Activated CD4-positive, alpha-beta T cell treated with anti-CD3 and anti-CD28 coated beads, Interleukin-2, Interleukin-6, amounts not matched to agents 100 ng/mL and 50 ng/mL, durations not matched to agents 16 hours and 8 hours (primary cell): ENCODE measurements at places on chromosomes 6 and 20.
A peak's percentile ranks its signal among the peaks of the same experiment; 100 is the strongest.

- no peak for DNase-seq
Measured at GRCh38 chr20:23754731-23755130, 4.0 kb upstream of the CST1 start.

GRCh38 chr6:156767603-156768467, 9.3 kb upstream of the ARID1B start:
- no peak for DNase-seq

DNA sequence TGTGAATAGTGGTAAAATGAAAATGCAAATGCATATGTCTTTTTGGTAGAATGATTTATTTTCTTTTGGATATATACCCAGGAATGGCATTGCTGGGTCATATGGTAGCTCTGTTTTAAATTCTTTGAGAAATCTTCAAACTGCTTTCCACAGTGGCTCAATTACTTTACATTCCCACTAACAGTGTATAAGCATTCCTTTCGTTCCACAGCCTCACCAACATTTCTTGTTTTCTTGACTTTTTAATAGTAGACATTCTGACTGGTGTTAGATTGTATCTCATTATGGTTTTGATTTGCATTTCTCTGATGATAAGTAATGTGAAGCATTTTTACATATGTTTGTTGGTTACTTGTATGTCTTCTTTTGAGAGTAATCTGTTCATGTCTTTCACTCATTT, 144.0 kb downstream of the SIM1 start:
- DNase-seq = no peak

DNA sequence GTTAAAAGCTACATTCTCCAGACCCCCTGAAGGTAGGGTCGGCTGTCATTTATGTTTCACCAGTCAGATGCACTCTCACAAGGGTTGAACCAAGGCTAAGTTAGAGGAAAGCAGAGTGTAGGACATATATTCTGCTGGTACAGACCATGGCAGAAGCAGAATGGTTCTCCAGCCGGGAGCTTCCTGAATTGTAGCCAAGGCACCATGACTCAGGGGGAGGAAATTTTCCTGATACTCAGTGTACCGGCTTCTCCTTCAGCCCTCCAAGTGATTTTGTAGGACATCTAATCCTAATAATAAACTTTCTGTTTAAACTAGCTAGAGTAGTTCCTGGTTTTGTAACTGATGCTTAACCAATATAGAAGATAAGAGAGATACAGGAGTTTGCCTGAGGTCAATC, 14.2 kb upstream of the SLPI start:
- no peak for DNase-seq

DNA sequence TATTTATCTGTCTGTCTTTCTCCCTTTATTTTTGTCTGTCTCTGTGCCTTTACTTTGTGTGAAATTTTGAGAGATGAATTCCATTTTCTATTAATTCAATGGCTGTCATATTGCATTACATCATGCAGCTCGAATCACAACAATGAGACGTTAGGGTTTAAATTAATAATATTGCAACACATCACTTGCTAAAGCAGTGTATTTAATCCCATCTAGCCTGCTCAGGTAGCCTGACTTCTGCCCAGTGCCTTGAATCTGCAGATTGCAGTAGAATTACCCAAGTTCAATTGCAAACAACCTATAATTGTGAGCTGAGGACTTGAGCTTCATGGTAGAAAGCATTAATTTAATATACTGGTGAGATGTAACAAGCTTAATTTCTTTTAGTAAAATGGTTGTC, 235.7 kb upstream of the TSHZ2 start:
- DNase-seq = no peak

DNA sequence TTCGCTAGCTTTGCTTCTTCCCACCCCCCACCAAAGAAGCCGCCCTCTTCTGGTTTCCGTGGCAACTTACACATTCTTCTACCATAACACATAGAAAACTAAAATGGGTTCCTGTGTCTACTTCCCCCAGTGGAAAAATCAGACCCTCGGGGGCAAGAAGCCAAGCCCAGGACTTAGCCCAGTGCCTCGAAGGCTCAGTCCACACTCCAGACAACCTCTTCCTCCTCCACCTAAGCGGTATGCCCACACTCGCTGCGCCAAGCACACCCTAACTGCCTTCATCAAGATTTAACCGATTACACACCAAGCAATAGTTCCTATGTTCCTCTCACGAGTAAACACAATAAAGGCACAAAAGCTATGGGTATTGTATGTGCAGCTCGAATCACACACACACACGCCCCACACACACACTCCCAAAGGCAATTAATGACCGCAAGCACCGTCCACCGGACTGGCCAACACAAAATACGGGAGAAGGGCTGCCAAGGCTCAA, 537 bp downstream of the PPIL4 start:
- peak; percentile 67 for DNase-seq

DNA sequence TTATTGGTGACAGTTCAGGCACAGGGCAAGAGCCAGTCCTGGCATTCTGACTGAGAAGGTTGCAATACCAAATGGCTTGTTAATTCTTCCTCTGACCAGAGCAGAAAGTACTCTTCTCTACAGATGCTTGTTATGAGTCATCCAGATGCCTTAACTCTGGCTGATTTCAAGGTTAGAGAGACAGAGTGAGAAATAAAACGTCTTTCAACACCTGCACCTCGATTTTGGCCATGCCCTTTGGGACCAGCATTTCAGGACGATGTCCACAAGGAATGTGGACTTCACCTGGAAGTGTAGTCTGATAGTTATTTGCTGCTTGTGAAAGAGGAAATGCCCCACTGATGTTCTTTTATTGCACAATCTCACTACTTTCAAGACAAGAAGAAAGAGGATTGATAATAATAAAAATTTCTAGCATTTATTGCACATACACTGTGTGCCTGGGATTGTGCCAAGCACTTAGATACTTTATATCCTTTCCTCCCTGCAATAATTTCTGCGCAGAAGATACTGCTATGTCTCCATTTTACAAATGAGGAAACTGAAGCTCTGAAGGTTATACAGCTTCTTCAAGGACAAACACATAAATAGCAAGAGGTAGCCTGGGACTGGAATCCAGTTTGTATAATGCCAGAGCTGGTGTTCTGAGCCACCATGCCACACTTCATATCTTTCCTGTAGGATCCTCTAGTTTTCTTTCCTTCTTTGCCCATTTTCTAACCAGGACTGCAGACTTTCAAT, 33.5 kb upstream of the MCM3 start:
- DNase-seq = peak; percentile 66

DNA sequence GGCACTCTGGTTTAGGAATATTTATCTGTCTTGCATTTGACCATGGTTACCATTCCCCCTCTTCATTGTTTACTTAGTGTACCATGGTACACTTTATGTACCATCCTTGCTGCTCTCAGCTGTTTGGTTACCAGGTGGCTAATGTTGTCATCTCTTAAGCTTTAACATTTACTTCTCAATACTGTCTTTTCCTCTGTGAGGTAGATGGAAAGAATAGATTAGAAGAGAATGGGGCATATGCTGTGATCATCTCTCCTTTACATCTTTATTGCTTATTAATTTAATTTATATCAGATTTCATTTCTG, 109.2 kb downstream of the NCOA3 start:
- DNase-seq = no peak

GRCh38 chr6:156870924-156871539, 93.9 kb downstream of the ARID1B start:
- no peak for DNase-seq

- peak; percentile 43 for DNase-seq
Measured at GRCh38 chr6:154995254-154996015, at the start of gene TIAM2. TIAM2 (plus strand) TSS chr6:154995315; CDS start chr6:155129224, 133,909 bp downstream.

- no peak for DNase-seq
Measured at GRCh38 chr6:72809746-72810379, 188.0 kb downstream of the KCNQ5 start.

DNA sequence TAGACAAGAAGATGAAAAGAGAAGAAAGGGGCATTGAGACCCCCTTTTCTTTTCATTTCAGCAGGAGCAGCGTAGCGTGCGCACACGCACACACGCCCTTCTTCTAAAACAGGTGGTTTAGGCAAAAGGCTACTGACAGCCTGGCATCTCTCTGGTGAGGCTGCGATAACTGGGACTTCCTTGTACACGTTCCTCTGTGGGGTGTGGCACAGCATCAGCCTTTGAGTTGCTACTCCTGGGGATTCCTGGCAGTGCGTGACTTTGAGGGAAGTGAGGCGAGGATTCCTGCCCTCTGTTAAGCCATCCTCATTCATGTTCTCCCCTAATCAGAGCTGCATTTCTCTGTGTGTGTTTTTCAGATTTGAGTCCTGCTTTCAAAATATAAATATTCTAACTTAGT, 94.7 kb downstream of the TMEM170B start:
- DNase-seq = no peak

DNA sequence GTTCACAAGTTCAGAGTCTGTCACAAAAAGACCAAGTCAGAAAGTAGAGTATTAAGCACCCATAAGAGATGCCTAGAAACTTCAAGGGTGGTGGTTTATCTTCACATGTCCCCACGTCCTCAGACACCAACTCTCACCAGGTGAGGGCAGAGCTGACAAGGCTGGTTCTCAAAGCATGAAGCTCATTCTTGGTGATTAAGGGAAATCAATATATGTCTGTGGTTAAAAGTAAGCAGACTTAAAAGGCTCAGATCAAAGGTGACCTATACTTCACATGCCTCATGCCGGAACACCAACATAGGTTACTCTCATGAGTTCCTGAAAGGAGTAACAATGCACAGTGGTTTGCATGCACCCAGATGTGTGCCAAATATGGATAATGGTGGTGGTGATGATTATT, 27.0 kb downstream of the IL17A start:
- peak; percentile 51 for DNase-seq

GRCh38 chr6:169865346-169866139, 114.1 kb downstream of the ERMARD start:
- no peak for DNase-seq

GRCh38 chr6:15627821-15628220, 35.0 kb downstream of the DTNBP1 start:
- DNase-seq = no peak

- DNase-seq = no peak
Measured at GRCh38 chr20:24283186-24283585, 186.2 kb upstream of the SYNDIG1 start.

DNA sequence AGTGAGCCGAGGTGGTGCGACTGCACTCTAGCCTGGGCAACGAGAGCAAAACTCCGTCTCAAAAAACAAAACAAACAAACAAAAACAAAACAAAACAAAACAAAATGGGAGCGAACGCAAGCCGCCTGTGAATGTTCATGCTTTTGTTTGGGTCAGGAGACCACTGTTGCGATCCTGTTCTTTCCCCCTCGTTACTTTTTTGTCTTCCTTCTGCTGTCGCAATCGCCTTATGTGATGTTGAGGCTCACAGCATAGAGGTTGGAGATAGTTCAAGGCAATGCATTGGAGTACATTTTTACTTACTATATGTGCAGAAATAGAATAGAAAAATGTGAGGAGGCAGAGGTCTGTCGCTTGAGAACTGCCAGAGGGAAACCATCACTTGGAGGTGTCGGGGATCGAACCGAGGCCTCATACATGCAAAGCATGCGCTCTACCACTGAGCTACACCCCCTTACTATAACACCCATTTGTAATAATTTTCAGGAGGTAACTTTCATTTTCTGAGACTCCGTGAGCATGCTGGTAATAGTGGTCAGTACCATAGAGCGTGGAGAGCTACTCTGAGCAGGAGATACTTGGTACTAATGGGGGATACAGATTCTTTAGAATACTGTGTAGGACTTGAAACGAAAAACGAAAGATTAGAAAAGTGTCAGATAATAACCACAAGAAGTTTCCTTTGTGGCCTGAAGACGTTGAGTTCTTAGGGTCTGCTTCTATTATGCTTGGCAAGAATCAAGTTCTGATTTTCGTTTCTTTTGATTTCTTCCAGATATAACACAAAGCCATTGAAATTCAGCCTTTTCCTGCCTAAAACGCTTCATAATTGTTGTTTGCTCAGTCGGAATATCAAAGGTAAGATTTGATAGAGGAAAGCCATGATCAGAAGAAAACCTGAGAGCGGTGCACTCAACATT, 121.1 kb downstream of the TRIM27 start:
- peak; percentile 87 for DNase-seq

DNA sequence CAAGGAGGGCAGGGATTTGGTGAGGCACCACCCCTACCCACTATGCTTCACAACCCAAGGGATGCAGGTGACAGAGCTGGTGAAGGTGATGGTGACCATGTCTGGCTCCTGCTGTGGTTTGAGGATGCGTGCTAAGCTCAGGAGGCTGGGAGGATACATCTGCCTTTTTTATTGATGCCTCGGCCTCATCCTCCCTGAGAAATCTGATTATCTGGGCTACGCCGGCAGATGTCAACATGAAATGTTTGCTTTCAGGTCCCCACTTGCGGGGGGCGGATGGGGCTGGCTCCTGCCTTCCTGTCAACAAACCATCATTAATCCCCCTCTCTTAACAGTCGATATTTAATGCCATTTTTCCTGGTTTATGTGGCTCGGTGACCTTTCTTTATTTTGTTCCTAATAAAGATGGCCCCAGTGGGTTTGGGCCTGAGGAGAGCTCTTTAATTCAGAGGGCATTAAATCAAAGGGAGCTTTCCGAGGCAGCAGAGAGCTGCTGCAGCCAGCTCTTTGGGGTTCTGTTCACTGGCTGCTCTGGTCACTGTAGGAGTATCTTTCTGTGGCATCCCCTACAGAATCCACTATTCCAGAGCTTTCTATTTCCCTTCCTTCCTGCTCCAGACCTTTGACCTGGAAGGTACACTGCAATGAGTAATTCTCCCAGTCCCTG, 33.5 kb upstream of the LRFN2 start:
- no peak for DNase-seq

DNA sequence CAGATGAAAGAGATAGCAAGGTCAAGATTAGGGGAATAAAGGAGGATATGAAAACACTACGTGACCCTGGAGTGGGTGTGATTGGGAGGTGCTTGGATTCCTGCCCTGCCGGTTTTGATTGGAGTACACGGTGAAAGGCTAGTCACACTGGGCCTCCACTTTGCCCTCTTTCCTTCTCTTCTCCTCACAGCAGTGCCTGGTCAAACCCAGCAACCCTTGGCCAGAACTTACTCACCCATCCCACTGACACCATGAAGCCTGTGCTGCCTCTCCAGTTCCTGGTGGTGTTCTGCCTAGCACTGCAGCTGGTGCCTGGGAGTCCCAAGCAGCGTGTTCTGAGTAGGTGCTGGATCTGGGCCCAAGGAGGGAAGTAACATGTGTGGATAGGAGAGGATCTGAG, at the start of gene WFDC13:
TSS of gene WFDC13 (plus strand) at position 166 of the 400 bp plus-strand sequence. CDS start at position 252, 86 bp downstream.
- DNase-seq = no peak

DNA sequence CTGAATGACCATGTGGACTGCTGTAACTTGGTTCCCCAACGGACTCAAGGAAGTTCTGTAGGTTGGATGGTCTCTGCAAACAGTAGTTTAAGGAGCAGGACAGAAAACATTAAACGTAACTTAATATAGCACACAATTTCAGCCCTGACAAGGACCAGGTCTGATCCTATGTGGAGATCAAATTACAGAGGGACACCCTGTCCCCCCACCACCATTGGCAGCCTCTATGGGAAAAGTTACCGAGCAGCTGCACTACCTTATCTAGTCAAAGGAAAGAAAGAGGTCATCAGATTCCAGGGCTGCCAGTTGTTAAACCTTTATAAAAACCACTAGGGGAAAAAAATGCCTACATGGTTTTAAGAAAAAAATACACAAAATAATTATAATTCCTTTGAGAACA, 191.5 kb upstream of the RSPO3 start:
- DNase-seq = no peak

GRCh38 chr6:109490713-109491112, 7.7 kb upstream of the ZBTB24 start:
- DNase-seq = no peak
